GM23248 (cell line): ENCODE measurements at places on chromosomes 6 and 20.

- DNase-seq, result no peak
These were observed 4.7 kb downstream of the BTN2A2 start for GRCh38 chr6:26387565-26387964.

GRCh38 chr6:144075875-144076274 lies 19.5 kb downstream of the SF3B5 start:
- no peak for DNase-seq

DNA sequence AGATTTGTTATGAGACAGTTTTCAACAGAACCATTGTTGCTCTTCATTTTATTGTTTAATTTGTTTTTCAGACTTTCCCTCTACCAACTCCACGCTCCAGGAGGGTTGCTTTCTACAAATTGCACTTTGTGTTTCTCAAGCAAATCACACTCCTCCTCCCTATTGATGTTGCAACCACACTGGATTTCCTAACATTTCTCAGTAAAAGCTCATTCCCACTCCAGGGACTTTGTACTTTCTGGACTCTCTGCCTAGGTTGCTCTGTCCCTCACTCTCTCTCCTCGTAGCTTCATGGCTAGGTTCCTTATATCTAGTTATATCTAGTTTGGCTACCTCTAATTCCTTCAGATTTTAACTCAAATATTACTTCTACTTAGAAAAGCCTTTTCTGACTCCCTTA lies 20.3 kb downstream of the PGK2 start:
- no peak for DNase-seq

DNA sequence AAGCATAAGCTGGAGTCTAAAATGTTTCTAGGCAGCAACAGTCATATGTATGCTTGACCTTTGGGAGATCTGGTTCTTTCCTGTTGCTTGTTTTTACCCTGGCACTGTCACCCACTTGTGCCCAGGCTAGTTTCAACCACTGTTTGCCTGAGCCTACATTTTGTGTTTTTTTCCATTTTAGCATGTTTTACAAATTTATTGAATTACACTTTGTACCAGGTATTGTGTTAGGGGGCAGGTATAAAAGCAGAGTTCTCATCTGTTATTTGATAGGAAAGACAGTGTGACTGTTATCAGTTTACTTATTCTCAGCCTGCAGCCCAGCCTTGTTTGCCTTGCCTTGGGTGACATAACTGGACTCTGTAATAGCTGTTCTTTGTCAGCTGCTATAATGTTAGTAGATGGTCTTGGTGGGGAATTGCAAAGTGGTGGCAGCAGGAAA lies 147.0 kb downstream of the CDKAL1 start:
- DNase-seq, result no peak

DNA sequence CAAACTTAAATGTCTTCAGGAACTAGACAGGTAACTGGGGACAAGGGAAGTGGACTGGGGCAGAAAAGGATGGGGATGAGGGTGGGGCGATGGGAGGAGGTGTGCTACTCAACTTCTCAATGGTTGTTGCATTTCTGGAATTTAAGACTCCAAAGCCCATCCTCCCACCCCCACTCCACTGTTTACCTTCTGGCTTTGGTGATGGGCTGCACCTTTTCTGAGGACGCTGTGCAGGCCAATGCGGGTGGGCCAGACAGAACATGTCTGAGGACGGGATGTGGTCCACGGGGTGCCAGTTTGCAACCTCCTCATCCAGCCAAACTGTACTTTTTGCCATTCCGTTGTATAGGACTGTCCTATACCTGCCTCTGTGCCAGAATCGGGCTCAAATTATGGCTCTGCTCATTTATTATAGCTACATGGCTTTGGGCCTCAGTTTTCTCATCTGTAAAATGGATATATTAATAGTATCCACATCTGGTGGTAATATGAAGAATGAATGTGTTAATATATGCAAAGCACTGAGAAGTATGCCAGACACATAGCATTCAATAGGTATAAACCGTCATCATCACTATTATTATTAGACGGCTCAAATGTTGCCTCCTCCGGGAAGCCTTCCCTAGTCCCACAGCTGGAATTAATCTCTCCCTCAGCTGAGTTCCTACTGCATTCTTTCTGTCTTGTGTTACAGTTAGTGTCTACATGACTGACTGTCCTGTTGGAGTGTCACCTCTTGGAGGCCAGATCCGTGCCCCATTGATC lies 31.0 kb upstream of the VEGFA start:
- no peak for DNase-seq

DNA sequence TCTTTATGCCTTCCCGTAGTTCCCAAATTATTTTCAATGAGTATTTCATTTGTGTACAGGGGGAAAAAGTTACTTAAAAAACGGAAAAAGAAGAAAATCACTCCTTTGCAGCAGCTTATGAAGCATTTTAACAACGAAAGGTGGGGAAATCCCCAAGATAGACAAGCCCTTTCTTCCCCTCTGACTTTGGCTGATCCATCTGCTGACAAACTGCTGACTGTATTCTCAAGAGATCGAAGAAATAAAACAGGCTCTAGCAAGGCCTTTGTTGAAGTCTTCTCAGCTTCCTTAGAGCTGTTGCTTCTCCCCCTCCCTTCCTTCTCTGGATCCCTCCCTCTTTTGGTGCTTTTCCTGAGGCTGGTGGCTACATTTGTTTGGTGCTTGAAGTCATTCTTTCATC lies 325.2 kb downstream of the NRN1 start:
- peak; percentile 28 for DNase-seq

GRCh38 chr6:106556368-106556960 lies 72.8 kb downstream of the RTN4IP1 start:
- DNase-seq, result peak; percentile 55

- no peak for DNase-seq
These were observed 859 bp downstream of the C20orf202 start for GRCh38 chr20:1204113-1204512.

GRCh38 chr6:47651505-47651944 lies 46.9 kb upstream of the ADGRF4 start:
- DNase-seq, result peak; percentile 83

DNA sequence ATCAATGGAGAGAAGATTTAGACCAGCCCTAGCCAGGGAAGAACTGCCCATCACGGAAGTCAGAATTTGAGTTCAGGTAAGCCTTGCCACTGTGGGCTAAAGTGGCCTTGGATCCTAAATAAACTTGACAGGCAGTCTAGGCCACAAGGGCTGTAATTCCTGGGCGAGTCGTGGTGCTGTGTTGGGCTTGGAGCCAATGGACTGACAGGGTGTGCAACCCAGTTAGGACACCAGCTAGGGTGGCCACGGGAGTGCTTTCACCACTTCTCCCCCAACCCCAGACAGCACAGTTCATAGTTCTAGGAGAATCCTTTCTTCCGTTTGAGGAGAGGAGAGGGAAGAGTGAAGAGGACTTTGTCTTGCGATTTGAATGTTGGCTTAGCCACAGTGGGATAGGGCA lies 422.4 kb downstream of the DOK5 start:
- DNase-seq, result no peak

- DNase-seq, result peak; percentile 23
These were observed 26.3 kb downstream of the JAG1 start for GRCh38 chr20:10647471-10647870.

GRCh38 chr20:11057624-11058023 lies 383.8 kb upstream of the JAG1 start:
- peak; percentile 4 for DNase-seq

GRCh38 chr6:136201732-136202131 lies 48.4 kb downstream of the MTFR2 start:
- peak; percentile 28 for DNase-seq

DNA sequence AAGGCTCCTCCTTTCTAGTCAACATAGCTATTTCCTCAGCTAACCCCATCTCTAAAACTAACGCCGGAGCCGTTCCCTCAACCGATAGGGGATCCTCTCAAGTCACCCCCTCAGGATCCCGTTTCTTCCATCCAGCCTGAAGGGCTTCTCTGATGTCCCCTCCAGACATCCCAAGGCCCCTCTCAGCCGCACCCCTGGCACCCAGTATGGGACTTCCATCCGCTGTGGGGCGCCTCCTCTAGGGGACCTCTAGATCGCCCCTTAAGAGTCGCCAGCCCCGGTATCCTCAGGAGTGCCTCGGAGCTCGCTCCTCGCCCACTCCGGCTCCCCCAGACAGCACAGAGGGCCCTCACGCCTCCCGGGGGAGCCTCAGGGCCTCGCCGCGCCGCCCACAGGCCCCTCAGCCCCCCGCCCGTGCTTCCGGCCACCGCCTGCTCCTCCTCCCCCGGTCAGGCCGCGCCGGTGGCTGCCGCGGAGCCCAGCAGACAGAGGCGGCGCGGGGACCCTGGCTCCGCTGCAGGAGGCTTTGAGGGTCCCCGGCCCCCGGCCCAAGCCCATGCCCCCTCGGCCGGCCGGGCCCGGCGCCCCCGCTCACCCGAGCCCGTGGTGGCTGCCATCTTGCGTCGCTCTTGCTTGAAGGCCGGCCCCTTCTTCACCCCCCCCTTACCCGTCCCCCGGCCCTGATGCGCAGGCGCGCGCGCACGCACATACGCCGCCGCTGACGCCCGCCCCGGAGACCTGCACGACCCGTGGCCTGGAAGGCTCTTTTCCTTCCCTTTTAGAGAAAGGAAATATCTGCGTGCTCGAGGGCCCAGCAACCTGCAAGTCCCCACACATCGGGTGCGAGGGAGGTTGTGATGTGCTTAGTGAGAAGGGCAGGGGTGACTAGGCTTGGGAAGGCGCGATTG lies at the start of gene UBE2V1:
TSS of gene UBE2V1 (minus strand) at position 639 of the 908 bp plus-strand sequence. CDS start at position 617, 22 bp downstream.
- peak; percentile 95 for DNase-seq

GRCh38 chr6:158853072-158853879 lies 34.1 kb upstream of the EZR start:
- peak; percentile 94 for DNase-seq

DNA sequence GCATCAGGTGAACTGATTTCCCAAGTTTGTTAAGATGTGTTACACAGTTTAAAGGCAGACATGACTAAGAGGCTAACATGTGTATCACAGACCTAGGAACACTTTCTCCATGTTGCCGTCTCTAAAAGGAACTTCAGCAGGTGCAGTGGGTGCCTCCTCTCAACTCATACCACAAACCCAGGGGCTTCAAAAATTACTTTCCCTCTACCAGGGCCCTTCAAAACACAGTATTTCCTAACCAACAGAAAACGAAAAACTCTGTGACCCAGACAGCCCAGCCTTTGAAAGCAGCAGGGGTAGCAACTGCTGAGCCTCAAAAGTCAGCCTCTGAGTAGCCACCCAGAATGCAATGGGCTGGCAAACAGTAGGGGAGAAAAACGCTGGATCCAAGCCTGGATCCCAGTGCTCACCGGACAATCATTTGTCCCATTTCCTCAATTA lies 28.5 kb downstream of the B4GALT5 start:
- peak; percentile 56 for DNase-seq

DNA sequence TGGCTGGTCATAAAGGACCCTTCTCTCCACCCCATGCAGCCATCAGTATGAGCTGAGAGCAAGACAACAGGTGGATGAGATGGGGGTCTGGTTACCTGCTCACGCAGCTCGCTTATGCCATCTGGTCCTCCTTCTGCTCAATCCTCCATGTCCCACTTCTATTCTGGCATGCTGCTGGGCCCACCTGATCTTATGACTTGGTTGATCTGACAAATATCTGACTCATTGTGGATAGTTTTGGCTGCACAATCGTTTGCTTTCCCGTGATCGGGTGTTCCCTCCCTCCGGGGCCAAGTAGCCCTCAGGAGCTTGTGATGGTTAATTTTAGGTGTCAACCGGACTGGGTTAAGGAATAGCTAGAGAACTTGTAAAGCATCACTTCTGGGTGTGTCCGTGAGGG lies 26.6 kb upstream of the ELMO2 start:
- no peak for DNase-seq

- DNase-seq, result no peak
These were observed 504.0 kb upstream of the ARID1B start for GRCh38 chr6:156273065-156273711.

DNA sequence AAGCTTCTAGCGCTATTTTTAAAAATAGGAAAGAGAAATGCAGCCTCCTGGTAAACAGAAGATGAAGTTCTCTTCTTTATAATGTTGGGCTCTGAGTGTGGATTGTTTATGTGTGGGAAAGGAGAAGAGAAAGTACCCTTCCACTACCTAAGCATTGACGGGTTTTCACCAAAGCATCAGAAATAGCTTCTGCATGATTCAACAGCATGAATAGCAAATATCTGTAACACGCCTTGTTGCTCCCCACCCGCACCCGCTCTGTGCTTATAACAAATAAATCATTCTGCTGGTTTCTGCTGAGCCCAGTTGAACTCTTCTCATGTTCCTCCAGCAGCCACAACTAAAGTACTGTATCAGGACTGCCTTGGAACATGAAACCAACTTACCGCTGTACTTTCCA lies 20.7 kb downstream of the TXLNB start:
- no peak for DNase-seq

DNA sequence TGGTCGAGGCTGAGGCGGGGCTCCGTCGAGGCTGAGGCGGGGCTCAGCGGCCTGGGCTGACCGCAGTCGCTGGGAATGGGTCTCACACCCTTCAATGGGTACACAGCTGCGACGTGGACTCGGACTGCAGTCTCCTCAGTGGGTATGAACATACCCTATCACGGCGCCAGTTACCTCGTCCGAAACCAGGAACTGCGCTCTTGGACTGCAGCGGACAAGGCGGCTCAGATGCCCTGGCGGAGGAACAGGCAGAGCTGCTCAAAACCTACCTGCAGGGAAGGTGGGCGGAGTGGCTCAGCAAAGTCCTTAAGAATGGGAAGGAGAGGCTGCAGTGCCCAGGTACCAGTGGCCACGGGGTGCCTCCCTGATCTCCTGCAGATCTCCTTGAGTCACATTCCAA lies 14.2 kb downstream of the HLA-A start:
- DNase-seq, result no peak

DNA sequence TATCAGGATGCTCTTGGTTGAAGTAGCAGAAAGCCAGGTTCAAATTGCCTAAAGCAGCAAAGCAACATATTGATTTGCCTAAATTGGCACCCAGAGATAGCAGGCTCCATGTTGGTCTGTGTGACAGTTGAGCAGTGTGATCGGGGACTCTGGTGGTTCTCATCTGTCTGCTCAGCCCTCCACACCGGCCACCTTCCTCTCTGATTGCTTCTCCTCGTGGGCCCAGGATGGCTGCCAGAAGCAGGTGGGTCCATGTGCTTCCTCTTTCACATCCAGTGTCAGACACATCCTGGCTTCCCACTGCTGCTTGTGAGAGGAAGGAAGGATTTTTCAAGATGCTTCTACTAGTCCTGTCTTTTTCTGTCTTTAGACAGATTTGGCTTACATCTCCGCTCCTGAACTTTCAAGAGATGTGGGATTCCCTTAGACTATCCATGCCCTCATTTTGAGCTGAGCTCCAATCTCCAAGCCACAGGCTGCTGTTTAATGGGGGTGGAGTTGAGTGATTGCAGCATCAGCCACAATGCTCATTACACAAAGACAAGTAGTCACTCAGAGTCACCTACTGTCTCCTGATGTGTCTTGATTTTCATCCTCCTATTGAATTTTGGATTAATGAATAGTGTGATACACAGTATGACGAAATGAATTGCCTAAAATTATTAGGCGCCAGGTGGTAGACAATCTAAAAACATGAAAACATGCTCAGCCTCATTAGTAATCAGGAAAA lies 122.2 kb downstream of the ZDHHC14 start:
- no peak for DNase-seq
